ENCODE measurements at places on chromosomes 4 and X. TPM values are rescaled to one million over a fixed set of nuclear protein-coding genes. Genes with fewer than 3 reads are reported as not detected.

DNA sequence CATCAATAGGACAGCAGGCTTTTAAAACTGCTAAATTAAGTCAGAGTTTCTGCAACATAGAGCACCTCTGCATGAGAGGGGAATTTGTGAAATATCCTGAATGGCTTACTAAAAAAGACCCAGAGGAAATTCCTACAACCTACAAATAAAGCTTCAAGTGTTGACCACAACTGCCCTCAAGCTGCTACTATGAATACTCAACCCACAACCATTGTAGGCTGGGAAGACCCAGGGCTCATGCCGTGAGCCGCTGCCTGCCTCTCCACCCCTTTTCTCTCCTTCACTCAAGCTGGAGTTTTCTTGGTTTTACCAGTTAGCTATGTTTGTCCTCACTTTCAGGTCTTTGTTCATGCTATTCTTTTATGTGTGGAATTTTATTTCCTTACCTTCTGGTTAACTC lies 151.6 kb downstream of the EMCN start:
- H3K36me3 ChIP-seq: no peaks in the 10 kb centered on the region
- no peak overlapping the region for H3K4me3 ChIP-seq
- DNase-seq: no peak
- H3K4me1 ChIP-seq: no peaks in the 10 kb centered on the region
- no peaks in the 10 kb centered on the region for H3K27me3 ChIP-seq

GRCh38 chr4:105451346-105451745 lies 22.5 kb downstream of the PPA2 start:
- no peaks in the 10 kb centered on the region for H3K27me3 ChIP-seq
- H3K4me1 ChIP-seq: no peaks in the 10 kb centered on the region
- H3K4me3 ChIP-seq: no peak overlapping the region

- H3K27me3 ChIP-seq: peaks cover 70% of the 10 kb centered on the region
- H3K4me3 ChIP-seq: no peak overlapping the region
- DNase-seq: no peak
- no peak overlapping the region for H3K27ac ChIP-seq
Observed at GRCh38 chrX:130995439-130995838, 62.7 kb upstream of the ARHGAP36 start.

DNA sequence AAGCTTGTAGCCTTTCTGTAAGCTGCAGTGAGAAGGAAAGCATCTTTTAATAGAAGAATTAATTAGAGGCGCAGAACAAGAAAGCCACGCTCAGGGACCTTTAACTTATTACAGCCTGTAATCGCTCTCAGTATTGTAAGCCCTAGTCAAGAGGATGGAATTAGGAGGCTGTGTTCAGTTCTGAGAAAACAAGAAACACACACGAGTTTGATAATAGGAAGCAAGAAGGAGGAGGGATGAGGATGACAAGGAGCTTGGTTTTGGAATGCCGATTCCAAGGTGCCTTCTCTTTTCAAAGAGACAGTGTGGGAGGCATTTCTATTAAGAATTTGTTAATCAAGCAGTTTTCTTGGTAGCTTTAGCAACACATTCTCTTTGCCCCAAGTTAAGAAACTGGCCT lies 69.3 kb downstream of the NYX start:
- DNase-seq: no peak
- H3K4me1 ChIP-seq: no peaks in the 10 kb centered on the region
- no peak overlapping the region for H3K4me3 ChIP-seq
- H3K27me3 ChIP-seq: peaks cover 33% of the 10 kb centered on the region

GRCh38 chr4:38055566-38055965 lies 95.4 kb downstream of the PTTG2 start:
- H3K4me3 ChIP-seq: no peak overlapping the region
- no peak for DNase-seq
- H3K4me1 ChIP-seq: no peaks in the 10 kb centered on the region
- no peaks in the 10 kb centered on the region for H3K27me3 ChIP-seq

- H3K27ac ChIP-seq: no peak overlapping the region
- DNase-seq: no peak
- no peaks in the 10 kb centered on the region for H3K4me1 ChIP-seq
- no peaks in the 10 kb centered on the region for H3K27me3 ChIP-seq
- H3K4me3 ChIP-seq: no peak overlapping the region
Observed at GRCh38 chr4:169724260-169724659, 33.5 kb downstream of the HPF1 start.

DNA sequence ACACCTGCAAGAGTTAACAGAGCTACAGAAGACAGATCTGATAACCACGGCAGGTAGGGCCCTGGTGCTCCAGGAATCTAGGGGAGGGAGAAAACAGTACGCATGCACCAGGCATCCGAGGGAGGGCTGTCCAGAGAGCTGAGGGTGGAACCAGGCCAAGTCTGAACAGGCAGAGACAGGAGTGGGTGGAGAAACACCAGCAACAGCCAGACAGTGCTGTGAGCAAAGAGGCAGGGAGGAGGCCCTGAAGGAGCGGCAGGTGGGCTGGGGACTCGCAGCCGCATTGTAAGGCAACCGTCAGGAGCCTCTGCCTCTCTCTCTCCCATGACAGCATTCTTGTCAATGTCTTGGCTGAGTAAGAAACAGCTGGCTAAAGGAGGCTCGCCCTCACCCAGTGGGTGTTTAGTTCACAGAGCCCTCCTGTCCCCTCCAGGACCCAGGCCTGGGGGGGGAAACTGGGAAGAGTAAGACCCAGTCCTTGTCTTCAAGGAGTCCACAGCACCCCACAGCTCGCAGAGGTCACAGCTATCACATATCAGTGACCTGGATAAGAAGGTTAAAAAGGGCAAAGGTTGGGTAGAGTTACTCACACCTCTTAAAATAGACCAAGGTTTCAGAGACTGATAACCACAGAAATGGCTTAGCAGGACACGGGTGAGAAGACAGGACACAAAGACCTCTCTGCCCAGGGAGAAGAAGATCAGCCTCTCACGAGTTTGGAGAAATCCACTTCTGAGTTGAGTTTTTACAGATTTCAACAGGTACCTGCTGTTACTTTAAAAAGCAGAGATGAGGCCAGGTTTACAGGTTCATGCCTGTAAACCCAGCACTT lies 10.5 kb downstream of the ACSL1 start:
- DNase-seq: peak; percentile 83
- H3K36me3 ChIP-seq: no peaks in the 10 kb centered on the region
- peak overlapping the region; percentile 24 for H3K4me3 ChIP-seq
- peak overlapping the region; percentile 81 for H3K27ac ChIP-seq

- no peaks in the 10 kb centered on the region for H3K27me3 ChIP-seq
- H3K36me3 ChIP-seq: no peaks in the 10 kb centered on the region
- no peak overlapping the region for H3K4me3 ChIP-seq
- H3K27ac ChIP-seq: no peak overlapping the region
- H3K4me1 ChIP-seq: no peaks in the 10 kb centered on the region
Observed at GRCh38 chrX:56026815-56027214, 205.3 kb upstream of the KLF8 start.

GRCh38 chrX:154409222-154409871 lies at the start of gene DNASE1L1:
TSS of gene DNASE1L1 (minus strand) at chrX:154409254. CDS start at chrX:154405568, 3,686 bp downstream.
- H3K27me3 ChIP-seq: peaks cover 36% of the 10 kb centered on the region
- H3K4me3 ChIP-seq: peak within 1 kb of the TSS; percentile 35
- no peak for DNase-seq
- no peaks in the 10 kb centered on the region for H3K36me3 ChIP-seq
- no peaks in the 10 kb centered on the region for H3K4me1 ChIP-seq
- H3K27ac ChIP-seq: peak within 1 kb of the TSS; percentile 72

GRCh38 chr4:140256941-140257340 lies 103.0 kb upstream of the MAML3 start:
- no peak overlapping the region for H3K27ac ChIP-seq
- H3K36me3 ChIP-seq: no peaks in the 10 kb centered on the region
- no peak for DNase-seq

DNA sequence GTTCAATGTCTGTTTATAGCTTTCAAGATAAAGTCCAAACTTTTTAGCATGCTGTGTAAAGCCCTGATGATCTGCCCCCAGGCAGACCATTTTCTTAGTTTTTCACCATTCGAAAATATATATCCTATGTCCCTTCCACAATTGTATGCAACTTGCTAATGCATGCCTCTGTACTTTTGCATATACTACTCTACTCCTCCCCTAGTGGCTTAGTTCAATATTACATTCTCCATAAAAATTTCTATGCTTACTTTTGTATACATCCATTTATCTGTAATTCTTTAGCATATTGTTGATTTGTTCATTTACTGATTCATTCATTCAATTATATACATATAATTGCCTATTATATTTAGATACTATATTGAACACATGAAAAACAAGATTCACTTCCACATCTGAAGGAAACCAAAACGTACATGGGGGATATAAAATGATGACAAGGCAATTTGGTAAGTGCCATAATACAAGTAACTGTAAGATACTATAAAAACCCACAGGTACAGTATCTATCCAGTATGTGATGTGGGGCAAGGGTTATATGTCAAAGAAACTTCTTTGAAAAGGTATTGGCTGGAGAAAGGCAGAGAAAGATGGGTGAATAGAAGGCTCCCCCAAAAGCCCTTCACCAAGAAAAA lies 902.5 kb downstream of the FAM133A start:
- DNase-seq: no peak
- no peaks in the 10 kb centered on the region for H3K36me3 ChIP-seq
- no peak overlapping the region for H3K4me3 ChIP-seq
- H3K27me3 ChIP-seq: peaks cover 12% of the 10 kb centered on the region
- no peak overlapping the region for H3K27ac ChIP-seq

GRCh38 chr4:88008743-88009171 lies 1.3 kb downstream of the PKD2 start:
- H3K4me1 ChIP-seq: no peaks in the 10 kb centered on the region
- no peak overlapping the region for H3K27ac ChIP-seq
- H3K4me3 ChIP-seq: peak overlapping the region; percentile 85
- no peak for DNase-seq
- no peaks in the 10 kb centered on the region for H3K36me3 ChIP-seq
- no peaks in the 10 kb centered on the region for H3K27me3 ChIP-seq

DNA sequence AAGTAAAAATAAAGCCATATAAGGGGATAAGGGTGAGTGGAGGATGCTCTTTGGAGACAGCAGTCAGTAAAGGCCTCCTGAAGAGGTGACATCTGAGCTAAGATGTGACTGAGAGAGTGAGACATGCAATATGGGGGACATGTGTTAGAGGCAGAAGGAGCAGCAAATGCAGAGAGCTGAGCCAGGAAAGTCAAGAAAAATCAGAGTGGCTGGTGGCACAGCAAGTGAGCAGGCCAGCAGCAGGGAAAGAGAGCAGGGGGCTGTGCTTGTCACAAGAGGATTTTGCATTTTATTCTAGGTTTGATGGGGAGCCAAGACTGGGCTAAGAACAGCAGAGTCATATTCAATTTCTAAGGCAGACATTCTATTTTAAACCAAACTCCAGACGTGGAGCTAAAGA lies 394.5 kb downstream of the KCNIP4 start:
- H3K27me3 ChIP-seq: no peaks in the 10 kb centered on the region
- no peak overlapping the region for H3K4me3 ChIP-seq
- no peaks in the 10 kb centered on the region for H3K36me3 ChIP-seq
- DNase-seq: no peak
- no peaks in the 10 kb centered on the region for H3K4me1 ChIP-seq
- H3K27ac ChIP-seq: no peak overlapping the region

GRCh38 chrX:42515939-42516338 lies 262.0 kb downstream of the PPP1R2C start:
- H3K36me3 ChIP-seq: no peaks in the 10 kb centered on the region
- no peak for DNase-seq
- H3K4me3 ChIP-seq: no peak overlapping the region
- no peak overlapping the region for H3K27ac ChIP-seq

GRCh38 chrX:9670136-9670814 lies 95.4 kb downstream of the GPR143 start:
- H3K27me3 ChIP-seq: peaks cover 11% of the 10 kb centered on the region
- no peak overlapping the region for H3K27ac ChIP-seq
- no peak for DNase-seq

DNA sequence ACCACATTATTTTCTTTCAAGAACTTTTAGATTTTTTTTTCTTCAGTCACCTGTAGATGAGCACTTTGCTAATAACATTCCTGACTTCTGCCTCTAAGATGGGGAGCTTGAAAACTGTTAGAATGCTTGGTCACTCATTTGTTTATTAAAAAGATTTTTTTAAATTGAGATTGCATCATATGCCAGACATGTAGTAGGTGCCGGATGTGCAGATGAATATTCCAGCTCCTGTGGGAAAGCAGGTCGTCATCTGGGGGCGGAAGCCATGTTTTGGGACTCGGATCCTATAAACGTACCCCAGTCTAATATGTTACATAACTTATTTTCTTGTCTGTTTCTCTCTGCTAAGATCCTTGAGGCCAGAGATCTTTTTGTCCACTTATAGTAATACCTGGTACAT lies 236.8 kb downstream of the ARHGAP10 start:
- no peak for DNase-seq
- H3K36me3 ChIP-seq: no peaks in the 10 kb centered on the region
- no peaks in the 10 kb centered on the region for H3K27me3 ChIP-seq
- H3K27ac ChIP-seq: no peak overlapping the region

GRCh38 chrX:57952320-57952678 lies 42.0 kb upstream of the ZXDA start:
- peaks cover 12% of the 10 kb centered on the region for H3K27me3 ChIP-seq
- no peaks in the 10 kb centered on the region for H3K36me3 ChIP-seq
- no peak overlapping the region for H3K27ac ChIP-seq
- no peak overlapping the region for H3K4me3 ChIP-seq
- DNase-seq: no peak
- no peaks in the 10 kb centered on the region for H3K4me1 ChIP-seq

DNA sequence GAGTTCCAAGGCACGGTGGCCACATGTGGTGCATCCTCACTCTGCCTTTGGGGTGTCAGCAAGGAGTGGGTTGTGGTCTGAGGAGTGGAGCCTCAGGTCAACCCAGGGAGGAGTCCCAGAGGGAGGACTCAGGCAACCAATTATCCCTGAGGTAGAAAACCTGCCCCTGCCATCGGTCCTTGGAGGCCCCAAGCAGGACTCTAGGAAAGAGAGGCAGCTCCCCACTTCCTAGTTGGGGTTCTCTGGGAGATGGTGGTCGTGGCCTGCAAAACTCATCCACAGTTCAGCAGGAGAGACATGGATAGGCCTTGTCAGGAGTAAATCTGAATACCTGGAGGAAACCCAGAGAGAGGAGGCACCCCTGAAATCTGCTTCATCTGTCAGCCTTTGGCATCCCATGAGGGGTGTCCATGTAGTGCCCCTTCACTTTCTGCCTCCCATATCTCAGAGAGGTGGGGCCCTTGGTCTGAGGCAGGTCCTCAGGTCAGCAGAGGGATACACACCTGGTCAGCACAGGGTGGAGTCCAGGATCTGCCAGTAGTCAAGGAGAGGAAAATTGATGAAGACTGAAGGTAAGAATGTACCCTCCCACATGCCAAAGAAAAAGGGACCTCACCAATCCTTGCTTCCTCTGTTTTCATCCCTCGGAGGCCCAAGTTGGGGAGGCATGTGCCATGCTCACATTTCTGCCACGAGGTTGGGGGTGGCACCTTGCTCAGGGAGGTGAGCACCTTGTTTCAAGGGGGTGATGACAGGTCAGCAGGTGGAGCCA lies 1.6 kb downstream of the MAGEA11 start:
- DNase-seq: no peak
- no peak overlapping the region for H3K4me3 ChIP-seq
- no peaks in the 10 kb centered on the region for H3K4me1 ChIP-seq
- H3K27ac ChIP-seq: no peak overlapping the region
- H3K27me3 ChIP-seq: no peaks in the 10 kb centered on the region

GRCh38 chrX:131225078-131225477 lies 64.0 kb downstream of the IGSF1 start:
- no peaks in the 10 kb centered on the region for H3K4me1 ChIP-seq
- H3K36me3 ChIP-seq: no peaks in the 10 kb centered on the region

Gene PPP2R2C
- 0.44 TPM for total RNA-seq

Gene IL2RG
- total RNA-seq: 10.8 TPM

Gene SOD3
- total RNA-seq: 131 TPM

Gene EOLA1
- 12.3 TPM for total RNA-seq

Gene TET2
- total RNA-seq: 29.8 TPM

Gene ADH4
- total RNA-seq: 0.48 TPM

Gene MAGEA2B
- not detected for total RNA-seq

All from breast epithelium (tissue), 4 donors.